Hippocampal formation (tissue), 2 donors: ENCODE measurements at places on chromosomes 11 and 22.

DNA sequence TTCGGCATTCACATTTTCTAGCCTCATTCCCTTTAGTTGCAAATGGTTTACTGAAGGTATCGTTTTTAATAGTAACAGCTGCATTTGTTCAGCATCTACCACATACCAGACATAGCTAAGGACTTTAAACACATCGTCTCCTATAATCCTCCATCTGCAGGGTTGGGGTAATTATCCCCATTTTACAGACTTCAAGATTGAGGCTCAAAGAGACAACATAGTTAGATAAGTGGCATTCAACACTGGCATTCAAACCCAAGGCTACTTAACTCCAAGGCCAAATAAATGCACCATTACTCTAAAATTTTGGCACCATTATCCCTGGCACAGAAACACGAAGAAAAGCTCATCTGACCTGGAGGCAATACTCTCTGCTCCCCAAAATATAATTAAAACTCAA lies 28.5 kb downstream of the SMCO4 start:
- DNase-seq = no peak

GRCh38 chr22:28243539-28243938 lies 324.5 kb upstream of the PITPNB start:
- no peak for DNase-seq

GRCh38 chr22:25970374-25970911 lies 198.8 kb upstream of the SEZ6L start:
- DNase-seq = no peak

GRCh38 chr11:92750794-92751193 lies 218.7 kb upstream of the MTNR1B start:
- no peak for DNase-seq

- no peak for DNase-seq
These were observed 21.5 kb downstream of the PICALM start for GRCh38 chr11:86047275-86047991.
